ENCODE measurements at places on chromosomes 13 and 19. TPM values are rescaled to one million over a fixed set of nuclear protein-coding genes. Genes with fewer than 3 reads are reported as not detected.

DNA sequence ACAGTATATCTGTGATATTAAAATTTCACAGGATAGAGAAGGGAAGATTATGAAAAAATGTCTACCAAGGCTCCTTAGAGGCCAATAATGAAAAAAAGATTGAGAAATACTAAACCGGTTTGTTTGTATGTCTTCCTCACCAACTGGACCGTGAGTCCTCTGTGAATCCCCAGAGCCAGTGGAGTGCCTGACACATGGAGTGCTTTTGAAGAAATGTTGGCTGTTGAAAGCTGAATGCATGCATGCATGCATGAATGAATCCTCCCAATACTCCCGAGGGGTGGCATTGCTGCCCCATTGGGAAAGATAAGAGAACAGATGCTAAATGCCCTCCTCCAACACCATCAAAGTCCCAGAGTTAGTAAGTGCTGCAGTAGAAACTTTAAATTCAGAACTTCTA lies 152.7 kb upstream of the SERP2 start:
- DNase-seq: no peak

GRCh38 chr13:63305641-63306133 lies 1890.0 kb upstream of the PCDH20 start:
- no peak for DNase-seq

The SPACA4 gene
- not detected for polyA plus RNA-seq

- no peak for DNase-seq
Measured at GRCh38 chr19:14370169-14370939, 10.9 kb upstream of the ADGRE5 start.

DNA sequence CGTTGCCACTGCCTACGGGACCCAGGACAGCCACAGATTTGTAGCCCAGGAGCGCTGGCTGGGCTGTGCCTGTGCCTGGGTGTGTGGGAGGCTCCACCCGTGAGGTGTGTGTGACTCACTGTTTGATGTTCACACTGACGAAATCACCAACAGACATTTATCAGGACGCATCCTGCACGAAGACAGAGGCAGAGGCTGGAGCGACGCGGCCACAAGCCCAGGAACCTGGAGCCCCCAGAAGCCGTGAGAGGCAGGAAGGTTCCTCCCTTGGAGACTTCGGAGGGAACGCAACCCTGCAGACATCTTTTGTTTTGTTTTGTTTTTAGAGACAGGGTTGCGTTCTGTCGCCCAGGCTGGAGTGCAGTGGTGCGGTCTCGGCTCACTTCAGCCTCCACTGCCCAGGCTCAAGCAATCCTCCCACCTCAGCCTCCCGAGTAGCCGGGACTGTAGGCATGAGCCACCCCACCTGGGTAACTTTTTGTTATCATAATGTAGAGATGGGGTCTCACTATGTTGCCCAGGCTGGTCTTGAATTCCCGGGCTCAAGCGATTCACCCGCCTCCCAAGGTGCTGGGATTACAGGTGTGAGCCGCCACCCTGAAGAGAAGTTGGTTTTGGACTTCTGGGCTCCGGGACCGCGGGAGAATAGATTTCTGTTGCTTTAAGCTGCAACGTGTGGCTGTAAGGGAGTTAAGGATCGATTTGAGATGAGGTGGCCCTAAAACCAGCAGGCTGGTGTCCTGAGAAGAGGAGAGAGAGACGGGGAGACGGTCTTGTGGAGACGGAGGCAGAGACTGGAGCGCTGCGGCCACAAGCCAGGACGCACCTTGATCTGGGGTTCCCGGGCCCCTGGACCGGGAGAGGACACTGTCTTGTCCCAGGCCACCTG lies 24.9 kb upstream of the WDR18 start:
- DNase-seq: no peak

DNA sequence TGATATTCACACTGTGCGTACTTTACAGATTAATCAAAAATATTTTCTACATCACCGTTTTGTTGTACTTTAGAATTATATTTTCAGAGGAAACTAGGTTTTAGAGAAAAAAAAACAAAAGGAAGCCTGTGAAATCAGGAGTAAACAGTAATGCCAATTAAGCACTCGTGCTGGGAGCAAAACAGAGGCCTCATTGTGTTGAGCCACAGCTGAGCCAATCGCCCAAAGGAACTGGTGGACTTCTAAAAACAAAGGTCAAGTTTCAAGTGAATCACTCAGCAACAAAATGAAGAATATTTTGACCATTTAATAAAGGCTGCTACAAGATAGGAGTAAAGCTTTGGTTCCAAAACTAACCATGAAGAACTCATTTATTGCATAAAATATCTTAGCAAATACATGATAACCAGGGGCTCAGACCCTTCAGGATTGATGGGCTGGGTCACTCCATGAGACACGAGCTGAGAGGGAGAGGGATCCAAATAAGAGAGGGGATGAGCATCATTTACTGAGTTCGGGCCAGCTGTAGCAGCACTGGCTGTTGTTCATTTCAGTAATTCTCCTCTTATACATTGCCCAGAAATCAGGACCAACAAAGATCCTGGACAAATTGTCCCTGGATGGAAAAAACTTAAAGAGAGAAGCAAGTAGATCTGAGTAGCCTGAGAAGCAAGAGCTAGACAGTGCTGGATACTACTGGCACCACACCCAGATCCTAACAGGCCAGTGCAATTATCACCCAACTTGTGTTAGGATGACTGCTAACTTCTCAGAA lies 8.3 kb upstream of the NALCN start:
- DNase-seq: no peak

- no peak for DNase-seq
Measured at GRCh38 chr19:7272856-7273578, 21.2 kb downstream of the INSR start.

DNA sequence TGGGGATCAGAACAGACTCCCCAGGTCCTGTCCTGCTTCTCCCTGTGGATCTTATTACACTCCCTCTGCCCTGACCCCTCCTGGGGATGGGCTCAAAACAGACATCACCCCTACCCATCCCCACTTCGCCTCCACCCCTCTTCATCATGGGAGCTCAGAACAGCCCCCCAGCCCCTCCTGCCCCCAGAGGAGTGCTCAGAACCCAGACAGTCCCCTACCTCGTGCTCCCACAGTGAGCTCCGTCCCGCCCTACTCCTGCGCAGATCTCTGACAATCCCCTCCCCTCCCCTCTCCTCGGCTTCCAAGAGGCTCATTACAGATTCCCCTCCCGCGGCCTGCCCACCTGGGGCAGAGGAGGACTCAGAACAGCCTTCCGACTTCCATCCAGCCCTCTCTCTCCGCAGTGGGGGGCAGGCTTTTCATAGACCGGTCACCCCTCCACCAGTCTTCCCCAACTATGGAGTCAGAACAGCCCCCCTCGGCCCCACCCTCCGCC lies 6.1 kb downstream of the NXNL1 start:
- DNase-seq: no peak

The DLEU7 gene
- polyA plus RNA-seq: not detected

DNA sequence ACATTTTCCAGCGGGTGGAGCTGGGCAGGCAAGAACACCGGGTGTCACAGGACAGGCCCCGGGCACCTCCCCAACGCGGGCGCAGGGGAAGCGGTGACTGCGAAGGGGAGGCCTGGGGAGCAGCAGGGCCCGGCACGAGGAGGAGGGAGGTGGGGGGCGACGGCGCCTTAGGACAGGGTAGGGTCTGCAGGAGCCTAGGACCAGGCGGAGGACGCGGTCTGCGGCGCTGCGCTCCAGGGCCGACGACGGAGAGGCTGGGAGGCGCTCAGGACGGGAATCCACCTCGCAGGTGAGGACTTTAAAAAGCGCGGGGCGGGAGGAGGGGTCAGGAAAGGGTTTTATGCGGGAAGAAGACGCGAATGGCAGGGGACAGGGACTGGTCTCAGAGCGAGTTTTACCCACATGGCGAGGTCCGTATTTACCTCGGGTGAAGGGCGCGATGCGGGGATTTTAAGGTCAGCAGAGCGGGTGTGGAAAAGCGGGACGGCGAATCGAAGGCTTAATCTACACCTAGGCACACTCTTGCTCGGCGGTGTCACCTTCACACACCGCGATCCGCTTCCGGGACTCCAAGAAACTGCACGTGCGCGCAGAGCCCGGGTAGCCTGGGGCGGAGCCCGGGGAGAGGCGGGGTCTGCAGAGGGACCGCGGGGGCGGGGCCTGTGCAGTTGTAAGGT lies 13.5 kb downstream of the ERVV-2 start:
- peak; percentile 35 for DNase-seq

GRCh38 chr19:2503521-2504109 lies 27.7 kb downstream of the GADD45B start:
- DNase-seq: no peak

- no peak for DNase-seq
Measured at GRCh38 chr13:84130495-84131114, 248.3 kb upstream of the SLITRK1 start.

DNA sequence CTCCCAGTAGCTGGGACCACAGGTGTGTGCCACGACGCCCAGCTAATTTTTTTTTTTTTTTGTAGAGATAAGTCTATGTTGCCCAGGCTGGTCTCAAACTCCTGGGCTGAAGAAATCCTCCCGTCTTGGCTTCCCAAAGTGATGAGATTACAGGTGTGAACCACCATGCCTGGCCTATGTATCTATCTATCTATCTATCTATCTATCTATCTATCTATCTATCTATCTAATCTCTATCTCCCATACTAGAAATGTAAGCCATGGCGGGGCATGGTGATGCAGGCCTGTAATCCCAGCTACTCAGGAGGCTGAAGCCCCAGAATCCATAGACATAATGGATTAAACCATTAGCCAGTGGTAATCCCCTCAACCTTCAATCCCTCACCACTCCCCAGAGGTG lies 6.5 kb upstream of the SERTAD3 start:
- DNase-seq: no peak

DNA sequence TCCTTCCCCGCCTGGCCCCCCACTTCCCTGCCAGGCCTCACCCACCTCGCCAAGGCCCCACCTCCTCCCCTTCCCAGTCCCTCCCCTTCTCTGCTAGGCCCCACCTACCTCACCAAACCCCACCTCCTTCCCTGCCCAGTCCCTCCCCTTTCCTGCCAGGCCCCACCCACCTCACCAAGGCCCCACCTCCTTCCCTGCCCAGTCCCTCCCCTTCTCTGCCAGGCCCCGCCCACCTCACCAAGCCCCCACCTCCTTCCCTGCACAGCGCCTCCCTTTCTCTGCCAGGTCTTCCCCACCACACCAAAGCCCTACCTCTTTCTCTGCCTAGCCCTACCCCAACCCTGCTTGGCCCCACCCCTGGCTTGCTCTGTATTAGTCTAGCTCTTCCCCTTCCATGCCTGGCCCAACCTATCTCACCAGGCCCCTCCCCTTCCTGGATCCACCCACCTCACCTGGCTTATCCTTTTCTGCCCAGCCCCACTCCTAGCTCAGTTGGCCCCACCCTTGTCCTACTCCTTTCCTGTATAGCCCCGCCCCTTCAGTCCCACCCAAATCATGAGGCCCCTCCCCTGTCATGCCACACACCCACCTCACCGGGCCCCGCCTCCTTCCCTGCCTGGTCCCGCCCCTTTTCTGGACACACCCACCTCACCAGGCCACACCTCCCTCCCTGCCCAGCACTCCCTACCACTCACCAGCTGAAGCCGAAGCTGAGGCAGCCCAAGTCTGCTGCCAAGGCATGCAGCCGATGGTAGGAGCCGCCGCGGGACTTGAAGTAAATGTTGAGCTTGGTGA lies 16.2 kb downstream of the CERS1 start:
- no peak for DNase-seq

The IZUMO2 gene
- polyA plus RNA-seq: not detected

The ZIM2 gene
- polyA plus RNA-seq: not detected

DNA sequence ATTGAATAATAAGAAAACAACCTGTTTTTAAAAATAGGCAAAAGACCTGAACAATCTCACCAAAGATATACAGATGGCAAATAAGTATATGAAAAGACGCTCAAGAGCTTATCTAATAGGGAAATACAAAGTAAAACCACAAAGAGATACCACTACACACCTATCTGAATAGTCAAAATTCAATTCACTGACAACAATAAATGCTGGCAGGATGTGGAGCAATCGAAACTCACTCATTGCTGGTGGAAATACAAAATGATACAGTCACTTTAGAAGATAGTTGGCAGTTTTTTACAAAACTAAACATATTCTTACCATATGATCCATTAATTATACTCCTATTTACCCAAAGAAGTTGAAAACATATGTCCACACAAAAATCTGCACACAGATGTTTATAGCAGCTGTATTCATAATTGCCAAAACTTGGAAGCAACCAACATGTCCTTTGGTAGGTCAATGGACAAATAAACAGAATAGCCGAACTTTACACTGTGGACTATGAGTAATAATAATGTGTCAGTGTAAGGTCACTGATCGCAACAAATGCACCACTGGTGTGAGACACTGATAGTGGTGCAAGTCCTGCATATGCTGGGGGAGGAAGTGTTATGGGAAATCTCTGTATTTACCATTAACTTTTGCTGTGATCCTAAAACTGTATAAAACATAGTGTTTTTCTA lies 20.8 kb downstream of the ZC3H13 start:
- DNase-seq: no peak
